Right kidney (tissue), 9 donors: ENCODE measurements at places on chromosomes 13 and 19.
A peak's percentile ranks its signal among the peaks of the same experiment; 100 is the strongest.

GRCh38 chr13:19072543-19072942 lies 109.1 kb downstream of the TUBA3C start:
- DNase-seq: no peak

- no peak for DNase-seq
Measured at GRCh38 chr13:80508031-80508430, 167.1 kb upstream of the SPRY2 start.

- DNase-seq: peak; percentile 43
Measured at GRCh38 chr19:58396691-58397532, 1.5 kb downstream of the RNF225 start.

DNA sequence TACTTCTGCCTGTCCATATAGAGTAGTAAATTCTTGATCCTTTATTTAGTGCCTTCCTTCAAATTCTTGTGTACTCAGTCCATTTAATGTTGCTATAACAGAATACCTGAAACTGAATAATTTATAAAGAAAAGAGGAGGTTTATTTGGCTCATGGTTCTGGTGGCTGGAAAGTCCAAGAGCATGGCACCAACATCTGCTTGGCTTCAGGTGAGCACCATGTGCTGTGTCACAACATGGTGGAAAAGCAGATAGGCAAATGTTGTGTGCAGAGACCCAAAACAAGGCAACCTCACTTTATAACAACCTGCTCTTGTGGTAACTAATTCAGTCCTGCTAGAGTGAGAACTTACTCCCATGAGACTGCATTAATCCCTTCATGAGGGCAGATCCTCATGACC lies 195.3 kb downstream of the LMO7 start:
- DNase-seq: no peak

GRCh38 chr19:36916991-36917390 lies 859 bp downstream of the ZNF568 start:
- no peak for DNase-seq

- no peak for DNase-seq
Measured at GRCh38 chr13:75263741-75264407, 218.1 kb downstream of the TBC1D4 start.

- DNase-seq: no peak
Measured at GRCh38 chr13:99985241-99985874, 3.8 kb downstream of the ZIC2 start.

DNA sequence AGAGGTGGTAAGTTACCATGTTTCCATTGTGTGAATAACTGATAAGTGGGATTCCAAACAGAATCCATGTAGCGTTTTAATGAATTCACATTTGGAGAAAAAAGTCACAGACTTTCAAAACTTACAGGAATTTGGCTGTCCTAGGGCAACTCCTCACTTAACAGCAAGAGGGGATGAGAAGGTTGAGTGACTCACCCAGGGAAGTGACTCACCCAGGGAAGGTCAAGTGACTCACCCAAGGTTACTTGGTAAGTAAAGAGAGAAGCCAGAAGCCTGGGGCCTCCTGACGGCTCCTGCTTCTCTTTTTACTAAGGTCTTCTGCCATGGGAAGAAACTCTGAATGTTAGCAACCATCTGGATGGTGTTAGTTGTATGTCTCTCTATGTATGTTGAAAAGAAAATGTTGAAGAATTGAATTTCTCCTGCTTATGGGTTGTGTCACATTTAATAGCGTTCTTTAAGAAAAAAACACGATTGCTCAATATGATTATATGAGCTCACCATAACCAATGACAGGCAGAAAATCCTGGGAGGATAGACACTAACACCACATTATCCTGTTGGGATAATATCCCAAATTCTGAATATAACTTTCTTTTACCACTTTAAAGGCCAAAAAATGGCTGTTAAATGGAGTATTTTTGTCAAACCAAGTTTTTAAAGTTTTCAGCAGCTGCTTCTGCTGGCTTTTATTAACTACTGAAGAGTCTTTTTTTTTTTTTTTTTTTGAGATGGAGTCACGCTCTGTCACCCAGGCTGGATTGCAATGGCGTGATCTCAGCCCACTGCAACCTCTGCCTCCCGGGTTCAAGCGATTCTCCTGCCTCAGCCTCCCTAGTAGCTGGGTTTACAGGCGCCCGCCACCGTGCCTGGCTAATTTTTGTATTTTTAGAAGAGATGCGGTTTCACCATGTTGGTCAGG lies 195.6 kb downstream of the GGACT start:
- no peak for DNase-seq

- no peak for DNase-seq
Measured at GRCh38 chr13:107937848-107938247, 277.5 kb downstream of the LIG4 start.

- DNase-seq: no peak
Measured at GRCh38 chr19:14614099-14614412, 31.2 kb downstream of the CLEC17A start.

DNA sequence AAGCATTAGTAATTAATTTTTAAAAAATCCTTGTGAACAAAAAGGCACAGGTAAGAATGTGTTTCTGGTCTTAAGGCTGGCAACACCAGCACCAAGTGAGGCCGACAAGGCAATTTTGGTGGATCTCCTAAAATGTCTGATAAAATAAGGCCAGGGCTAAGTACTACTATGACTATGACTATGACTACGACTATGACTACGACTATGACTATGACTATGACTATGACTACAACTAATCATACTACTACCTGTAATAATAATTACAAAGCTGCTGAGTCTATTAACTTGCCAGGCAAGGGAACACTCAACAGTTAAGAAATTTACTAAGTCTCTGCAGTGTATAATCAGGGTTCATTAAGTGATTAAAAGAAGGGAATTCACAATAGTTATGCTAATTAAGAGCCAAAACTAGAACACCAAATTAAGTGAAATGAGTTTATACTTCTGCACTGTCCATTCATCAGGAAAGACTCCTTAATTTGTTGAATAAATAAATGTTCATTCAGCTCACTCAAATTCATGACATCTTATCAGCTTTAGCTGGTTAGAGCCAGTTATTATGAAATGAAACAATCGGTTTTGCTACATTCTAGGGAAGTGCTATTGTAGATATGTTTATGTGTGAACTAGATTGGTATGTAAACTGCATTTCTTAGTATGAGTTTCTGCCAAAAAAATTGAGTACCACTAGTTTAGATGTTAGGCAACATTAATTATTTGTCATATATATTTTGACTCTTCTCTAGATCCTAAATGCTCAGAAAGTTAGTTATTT lies 1626.2 kb upstream of the PCDH20 start:
- no peak for DNase-seq

- DNase-seq: no peak
Measured at GRCh38 chr19:44623626-44624025, 10.3 kb downstream of the IGSF23 start.

DNA sequence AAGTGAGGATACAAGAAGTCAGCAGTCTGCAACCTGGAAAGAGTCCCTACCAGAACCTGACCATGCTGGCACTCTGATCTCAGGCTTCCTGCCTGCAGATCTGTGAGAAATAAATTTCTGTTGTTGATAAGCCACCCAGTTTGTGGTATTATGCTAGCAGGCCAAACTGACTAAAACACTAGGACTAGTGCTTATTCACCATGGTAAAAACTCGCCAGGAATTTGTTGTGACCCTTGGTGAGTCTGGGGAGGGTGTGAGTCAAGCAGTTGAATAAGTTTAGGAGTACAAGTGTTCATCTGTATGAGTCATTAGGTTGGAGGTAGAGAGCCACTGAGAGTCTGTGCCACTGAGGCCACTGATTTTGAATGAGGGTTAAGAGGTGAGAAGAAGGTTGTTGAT lies 3.6 kb downstream of the ZIK1 start:
- DNase-seq: no peak

DNA sequence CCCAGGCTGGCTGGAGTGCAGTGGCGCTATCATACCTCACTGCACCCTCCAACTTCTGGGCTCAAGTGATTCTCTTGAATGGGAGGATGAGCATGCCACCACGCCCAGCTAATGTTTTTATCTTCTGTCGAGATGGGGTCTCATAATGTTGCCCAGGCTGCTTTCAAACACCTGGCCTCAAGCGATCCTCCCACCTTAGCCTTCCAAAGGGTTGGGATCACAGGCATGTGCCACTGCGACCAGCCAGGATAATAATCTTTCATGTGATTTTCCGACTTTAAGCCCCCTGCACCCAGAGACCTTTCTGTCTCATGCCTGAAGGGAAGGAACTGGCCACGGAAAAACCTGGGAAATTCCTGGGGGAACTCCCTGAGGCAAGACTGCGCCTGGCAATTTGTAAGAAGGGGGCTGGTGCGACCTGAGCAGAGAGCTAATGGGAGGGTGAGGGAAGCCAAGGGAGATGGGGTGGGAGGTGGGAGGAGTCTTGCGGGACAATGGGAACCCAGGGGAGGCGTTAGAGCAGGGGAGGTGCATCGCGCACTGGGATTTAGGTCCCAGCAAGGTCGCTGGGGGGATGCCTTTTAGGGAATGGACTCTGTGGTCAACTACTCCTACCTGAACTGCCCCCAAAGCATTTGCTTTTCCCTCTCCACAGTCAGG lies 1.2 kb upstream of the CCDC124 start:
- peak; percentile 48 for DNase-seq

DNA sequence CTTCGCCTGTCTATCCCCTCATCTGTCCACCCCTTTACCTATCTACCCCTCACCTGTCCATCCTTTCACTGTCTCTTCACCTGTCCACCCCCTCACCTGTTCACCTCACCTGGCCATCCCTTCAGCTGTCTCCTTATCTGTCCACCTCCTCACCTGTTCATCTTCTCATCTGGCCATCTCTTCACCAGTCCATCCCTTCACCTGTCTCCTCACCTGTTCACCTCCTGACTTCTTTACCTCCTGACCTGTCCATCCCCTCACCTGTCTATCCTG lies 13.2 kb upstream of the KANK2 start:
- no peak for DNase-seq

DNA sequence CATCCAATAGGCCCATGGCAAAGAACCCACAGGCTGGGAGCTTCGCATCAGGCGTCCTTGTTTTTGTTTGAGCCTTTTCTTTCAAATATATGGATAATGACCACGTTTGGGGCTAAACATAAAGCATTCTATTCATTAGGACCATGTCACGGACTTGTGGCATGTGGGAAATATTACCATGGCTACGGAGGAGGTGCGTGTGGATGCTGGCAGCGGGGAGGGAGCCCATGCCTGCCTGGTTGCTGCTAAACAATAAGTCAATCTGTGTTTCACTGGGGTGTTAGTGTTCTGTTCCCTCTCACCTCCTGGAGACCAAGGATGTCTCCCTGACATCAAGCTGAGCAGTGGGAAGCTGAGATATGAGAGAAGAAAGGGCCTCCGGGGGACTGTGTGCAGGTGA lies 121.1 kb downstream of the IRS2 start:
- no peak for DNase-seq

DNA sequence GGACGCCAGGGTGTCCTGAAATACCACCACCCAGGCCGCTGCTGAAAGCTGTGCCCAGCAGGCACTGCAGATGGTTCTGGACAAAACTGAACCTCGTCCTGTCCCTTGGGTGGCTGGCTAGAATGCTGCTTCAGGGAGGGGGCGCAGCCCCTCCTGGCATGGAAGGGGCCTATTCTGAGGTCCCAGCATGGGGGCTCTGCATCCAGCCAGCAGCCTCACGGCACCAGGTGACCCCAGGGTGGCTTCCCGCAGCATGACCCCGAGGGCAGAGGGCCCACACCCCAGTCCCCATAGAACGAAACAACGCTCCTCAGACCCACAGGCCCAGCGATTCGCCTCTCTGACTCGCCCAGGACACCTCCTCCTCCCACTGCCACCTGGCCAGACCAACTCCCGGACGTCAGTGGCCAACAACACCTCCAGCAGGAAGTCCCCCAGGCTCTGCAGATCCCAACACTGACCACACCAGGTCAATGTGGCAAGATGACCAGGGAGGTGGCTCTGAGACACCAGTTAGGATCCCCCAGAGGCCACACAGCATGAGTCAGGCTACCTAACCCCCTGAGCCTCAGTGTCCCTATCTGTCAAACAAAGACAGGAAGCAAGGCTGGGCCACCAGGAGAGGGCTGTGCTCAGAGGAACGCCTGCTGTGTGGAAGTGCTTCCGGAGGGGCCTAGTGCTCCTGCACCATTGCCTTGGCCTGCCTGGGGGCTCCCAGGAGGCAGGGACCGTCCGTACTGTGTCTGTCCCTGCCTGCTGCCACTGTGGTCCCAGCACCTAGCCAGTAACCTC lies 6.1 kb downstream of the MKNK2 start:
- no peak for DNase-seq

DNA sequence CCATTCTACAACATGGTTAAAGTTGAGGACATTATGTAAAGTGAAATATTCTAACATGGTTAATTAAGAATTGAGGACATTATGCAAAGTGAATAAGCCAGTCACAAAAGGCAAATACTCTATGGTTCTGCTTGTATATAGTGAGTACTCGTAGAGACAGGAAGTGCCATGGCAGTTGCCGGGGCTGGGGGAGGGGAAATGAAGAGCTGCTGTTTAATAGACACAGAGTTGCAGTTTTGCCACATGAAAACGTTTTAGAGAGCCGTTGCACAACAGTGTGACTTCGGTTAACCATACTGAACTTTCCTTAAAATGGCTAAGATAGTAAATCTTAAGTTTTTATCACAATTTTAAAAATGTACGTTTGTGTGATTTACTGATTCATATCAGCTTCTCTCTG lies 176.9 kb downstream of the SHISA2 start:
- DNase-seq: no peak

DNA sequence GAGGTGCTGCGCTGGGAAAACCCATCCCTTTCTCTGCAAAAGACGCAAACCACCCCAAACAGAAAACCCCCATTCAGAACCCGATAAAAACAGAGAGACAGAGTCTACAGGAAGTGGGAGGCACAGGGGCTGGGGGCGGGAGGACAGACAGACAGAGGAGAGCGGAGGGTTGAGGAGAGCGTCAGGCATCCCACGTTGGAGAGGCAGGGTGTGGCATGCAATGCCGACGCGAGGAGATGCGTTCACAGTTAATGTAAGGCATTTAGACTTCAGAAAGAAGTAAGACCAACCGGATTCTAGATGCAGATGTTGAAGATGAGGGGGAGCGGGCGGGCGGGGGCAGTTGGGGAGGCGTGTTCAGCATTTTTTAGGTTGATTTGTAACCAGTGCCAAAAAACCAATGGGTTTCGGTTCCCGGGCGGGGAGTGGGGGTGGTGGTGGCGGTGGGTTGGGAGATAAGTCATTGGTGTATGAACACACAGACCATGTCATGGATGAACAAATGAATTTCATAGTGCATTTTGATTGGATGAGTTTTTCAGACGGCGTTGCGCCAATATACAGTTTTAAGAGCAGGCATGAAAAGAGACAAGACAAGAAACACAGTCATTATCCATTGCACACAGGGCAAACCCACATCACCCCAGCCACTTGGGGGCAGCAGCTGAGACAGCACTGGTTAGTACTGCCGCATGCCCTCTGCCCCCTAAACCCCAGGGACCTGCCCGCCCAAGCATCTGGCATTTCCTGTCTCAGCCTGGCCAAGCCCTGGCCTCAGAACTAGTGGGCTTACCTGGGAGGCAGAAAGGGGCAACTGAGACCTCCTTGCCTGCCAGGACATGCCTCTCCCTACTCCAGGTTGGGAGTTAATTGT lies 91.3 kb downstream of the IER2 start:
- DNase-seq: no peak
